Right cardiac atrium (tissue), 5 donors: ENCODE measurements at places on chromosomes 12 and 14.
A peak's percentile ranks its signal among the peaks of the same experiment; 100 is the strongest.

- DNase-seq, result no peak
Measured at GRCh38 chr14:96121660-96122395, 82.7 kb downstream of the C14orf132 start.

DNA sequence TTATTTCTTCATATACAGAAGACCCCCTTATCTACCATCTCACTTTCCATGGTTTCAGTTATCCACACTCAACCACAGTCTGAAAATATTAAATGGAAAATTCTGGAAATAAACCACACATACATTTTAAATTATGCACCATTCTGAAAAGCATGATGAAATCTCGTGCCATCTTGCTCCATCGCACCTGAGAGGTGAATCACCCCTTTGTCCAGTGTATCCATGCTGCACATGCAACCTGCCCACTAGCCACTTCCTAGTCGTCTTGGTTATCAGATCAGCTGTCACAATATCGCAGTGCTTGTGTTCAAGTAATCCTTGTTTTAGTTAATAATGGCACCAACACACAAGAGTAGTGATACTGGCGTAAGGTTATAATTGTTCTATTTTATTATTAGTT is 145.7 kb downstream of the C12orf42 start:
- no peak for DNase-seq

DNA sequence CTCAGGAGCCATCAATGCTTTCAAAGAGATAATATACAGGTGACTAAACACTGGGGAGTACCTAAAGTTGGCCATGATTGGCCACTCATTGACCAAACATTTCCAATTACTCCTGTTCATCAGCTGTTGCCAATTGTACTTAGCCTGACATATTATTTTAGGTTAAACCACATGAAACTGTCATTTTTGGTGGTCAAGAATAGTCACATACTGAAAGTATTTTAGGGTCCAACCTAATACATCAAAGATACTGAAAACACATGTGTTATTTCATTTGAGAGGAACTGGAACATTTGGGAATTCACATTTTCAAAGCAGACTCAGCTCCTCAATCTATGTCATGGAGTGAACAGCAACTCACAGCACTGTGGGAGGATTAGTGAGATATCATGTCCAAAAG is 63.9 kb upstream of the KCNA5 start:
- no peak for DNase-seq

DNA sequence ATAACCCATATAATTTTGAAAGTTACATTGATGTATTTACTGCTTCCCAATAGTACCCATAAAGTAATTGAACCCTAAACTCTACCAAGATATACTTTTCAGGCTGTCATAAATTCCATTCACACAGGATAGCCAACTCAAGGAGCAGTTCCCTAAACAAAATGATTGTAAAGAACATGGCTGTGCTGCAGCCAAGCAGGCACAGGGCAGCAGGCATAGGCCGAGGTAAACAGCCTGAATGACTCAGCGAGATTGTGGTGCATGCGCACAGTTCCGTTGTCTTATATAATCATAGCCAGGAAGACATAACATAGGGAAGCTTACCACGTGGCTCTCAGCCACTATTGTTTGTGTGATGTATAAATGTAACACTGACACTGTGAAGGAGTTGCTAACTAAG is 344.9 kb downstream of the FSCB start:
- DNase-seq, result no peak

GRCh38 chr14:58078471-58078870 is 73.5 kb downstream of the ARMH4 start:
- no peak for DNase-seq

DNA sequence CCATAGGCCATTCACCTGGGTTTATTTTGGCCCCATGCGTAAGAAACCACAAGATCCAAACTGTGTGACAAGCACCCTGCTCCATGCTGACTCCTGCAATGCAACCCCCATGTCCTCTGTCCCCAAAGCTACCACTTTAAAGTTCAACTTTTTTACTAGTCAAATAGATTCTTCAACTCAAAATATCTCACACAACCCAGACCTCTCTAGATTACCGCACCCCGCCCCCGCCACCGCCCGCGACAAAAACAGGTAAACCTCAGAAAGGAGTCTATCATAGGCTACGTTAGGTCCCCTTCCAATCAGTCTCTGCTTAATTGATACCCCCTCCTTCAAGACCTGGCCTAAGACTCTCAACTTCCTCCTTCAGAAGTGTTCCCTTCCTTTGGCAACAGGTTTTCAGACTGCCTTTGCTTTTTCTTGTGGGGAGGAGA is 2.2 kb downstream of the ZFP36L1 start:
- peak; percentile 53 for DNase-seq

DNA sequence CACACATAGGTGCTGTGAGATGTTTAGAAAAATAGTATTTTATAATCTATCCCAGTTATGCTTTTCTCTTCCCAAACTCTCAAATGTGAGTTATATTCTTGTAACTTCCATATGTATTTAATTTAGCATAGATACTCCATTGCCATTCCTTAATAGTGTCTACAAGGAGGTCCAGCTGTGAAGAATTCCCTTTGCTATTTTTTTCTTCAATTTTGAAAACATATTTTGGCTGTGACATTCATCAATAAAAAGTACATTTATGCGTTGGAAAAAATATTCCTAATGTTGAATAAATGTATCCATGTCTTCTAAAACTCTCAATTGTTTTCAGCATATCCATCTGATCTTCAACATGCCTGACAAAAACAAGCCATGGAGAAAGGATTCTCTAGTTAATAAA is 1402.0 kb upstream of the SEL1L start:
- no peak for DNase-seq

DNA sequence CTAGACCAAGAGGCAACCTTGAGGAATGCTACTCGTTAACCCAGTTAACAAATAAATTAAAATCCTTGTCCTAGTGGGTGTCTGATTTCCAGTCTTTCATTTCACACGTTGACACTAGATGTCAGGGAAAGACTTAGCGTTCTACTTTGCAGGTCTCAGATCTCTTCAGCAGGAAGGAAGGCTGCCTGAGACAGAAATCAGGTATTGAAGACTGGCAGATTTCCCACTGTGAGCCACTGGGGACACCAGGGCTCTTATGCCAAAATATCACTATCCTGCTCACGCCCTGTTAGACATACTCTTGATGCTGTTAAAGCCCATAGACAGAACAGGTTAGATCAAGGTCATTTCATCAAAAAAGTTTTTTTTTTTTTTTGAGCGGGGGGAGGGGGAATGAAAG is 33.0 kb downstream of the EMP1 start:
- no peak for DNase-seq

DNA sequence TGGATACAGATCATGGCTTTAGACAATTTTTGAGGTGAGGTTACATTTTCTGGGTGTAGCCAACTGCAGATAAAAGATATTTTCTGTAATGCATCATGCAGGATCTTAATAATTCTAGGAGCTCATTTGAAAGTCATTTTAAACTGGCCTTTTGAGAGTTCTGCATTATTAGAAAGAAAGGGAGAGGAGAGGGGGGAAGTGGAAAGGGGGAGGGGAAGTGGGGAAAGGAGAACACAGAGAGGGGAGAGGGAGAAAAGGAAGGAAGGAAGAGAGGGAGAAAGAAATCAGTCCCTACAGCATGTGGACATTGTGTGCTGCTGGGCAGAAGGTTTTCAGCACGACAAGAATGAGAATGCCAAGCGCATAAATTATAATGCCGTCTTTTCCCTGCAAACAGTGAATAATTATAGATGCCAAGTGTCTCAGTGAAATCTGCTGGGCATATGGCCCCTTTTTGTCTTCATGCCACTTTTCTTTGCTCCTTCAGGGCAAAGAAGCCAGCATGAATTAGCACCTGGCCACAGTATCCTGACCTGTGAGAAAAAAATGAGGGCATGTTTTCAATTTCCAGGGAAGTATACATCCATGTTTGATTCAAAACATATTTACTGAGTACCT is 22.7 kb upstream of the PPP2R5C start:
- no peak for DNase-seq

DNA sequence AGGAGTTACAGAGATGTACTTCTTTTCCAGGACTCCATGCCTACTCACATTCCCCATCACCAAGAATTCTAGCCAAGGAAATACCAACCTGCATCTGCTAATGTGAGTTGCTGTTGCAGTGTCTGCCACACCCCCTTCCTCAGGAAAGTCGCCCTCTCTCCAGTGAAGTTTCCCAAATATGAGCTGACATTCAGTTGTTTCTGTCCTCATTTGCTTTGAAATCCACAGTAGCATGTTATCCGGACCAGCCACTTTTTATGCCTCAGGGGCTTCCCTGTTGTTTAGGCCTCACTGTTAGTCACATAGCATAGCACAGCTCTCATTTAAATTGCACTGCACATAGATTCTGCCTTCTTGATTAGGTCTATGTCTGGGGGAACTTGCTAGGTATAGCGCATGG is 212.4 kb downstream of the EGLN3 start:
- no peak for DNase-seq

DNA sequence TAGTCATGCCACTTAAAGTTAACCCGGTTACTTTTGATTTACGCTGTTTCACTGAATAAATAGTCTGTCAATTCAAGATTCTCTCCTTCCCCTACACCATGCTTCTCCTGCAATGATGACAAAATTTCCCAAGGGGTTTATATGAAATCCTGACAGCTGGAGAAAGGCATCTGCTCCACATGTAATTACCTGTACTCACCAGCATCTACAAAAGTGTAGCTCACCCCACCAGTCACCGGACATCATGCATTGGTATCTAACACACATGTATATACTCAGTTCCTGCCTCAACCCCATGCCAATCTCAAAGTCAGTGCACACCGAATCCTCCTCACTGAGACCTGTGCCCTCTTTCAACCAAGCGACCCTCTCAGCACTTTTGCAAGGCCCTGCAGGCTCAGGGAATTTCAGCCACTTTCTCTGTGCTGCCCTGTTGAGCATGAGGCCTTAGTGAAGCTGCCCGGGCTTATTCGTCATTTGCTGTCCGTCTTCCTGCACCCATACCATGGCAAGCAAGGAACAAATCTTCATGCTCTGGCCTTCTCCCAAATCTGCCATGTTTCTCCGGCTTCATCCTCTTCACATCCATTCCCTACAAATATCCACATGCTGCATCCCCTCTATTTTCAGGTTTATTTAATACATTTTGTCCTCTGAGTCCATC is 131.6 kb downstream of the SEC23A start:
- DNase-seq, result no peak
